ENCODE measurements at places on chromosomes 5 and 9.

DNA sequence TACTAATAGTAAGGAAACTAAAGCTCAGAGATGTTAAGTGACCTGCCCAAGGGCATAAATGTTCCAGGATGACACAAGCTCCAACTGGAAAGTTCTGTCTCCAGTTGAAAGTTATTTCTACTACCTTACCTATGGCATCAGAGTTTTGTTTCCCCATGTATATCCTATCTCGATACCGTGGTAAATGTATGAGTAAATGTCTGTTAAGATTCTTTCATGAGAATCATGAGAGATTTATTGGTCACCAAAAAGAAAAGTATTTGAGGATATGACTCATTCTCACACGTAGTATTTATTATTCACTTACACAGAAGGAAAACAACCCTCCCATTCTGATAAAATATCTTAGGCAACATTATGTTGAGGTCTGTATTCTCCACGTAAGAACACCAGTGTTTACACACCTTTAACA lies 11.1 kb upstream of the SHOC1 start:
- DNase-seq = no peak

DNA sequence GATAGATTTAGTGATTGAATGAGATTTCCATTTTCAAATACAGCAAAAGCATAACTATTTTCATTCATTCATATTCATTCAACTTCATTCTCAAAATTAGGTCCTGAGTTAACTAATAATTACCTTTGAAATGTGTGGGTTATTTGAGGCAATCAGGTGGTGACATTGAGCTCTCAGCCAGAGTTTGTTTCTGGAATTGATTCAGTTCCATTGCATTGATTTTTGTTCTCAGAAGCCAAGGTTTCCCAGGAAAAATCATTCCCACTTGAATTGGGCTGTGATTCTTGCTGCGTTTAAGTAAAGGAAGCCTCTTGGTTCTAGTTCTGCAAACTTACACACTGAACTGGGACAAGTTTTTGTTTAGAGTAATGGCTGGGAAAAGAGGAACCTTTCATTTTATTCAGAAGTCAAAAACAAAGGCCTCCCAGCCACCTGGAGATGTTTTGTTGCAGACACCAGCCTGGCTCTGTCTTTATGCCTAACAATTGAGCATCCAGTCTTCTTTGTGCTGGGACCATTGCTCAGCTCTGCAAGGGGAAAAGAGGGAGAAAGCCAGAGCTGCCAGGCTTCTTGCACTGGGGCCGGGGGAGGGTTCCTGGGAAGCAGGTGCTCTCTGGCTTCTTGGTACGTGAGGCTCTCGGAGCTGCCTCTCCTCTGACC lies 198.6 kb downstream of the TRIO start:
- DNase-seq = no peak

DNA sequence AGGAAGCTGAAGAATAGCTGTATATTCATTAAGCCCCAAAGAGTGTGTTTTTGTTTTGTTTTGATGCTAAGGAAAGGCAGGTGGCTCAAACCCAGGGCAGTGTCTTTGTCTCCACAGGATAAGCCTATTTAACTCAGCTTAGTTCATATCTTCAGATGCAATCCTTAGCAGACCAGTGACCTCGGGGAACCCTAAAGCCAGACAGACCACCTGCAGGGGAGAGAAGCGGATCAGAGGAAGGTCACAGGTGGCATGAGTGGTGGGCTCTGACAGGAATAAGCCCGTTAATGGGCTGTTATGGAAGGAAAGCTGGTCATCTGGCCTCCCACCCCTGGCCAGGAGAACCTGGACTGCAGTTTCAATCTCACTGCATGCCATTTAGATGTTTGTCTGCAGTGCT lies 30.8 kb downstream of the TAS2R1 start:
- DNase-seq = no peak

- DNase-seq = no peak
Measured at GRCh38 chr5:160009591-160009989, 651 bp downstream of the TTC1 start.

DNA sequence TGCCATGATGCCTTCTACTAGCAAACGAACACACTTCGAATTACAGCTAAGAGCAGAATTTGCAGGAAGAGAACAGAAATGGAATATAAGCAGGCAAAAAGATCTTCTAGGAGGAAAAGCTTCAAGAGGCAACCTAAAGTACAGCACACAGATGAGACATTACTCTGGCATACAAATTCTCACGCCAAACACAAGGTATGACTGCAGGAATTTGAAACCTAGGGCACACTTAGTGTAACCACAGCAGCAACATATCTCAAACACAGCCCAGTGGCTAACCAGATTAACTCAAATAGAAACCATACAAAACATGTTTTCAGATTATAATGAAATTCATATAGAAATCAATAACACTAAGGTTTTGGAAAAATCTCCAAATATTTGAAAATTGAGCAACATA lies 481.0 kb upstream of the RGMB start:
- DNase-seq = no peak
